Activated T-helper 9 cell treated with anti-CD3 and anti-CD28 coated beads, Interleukin-2, amount 50 U/mL, for 16 hours (primary cell): ENCODE measurements at places on chromosomes 12 and 14.

DNA sequence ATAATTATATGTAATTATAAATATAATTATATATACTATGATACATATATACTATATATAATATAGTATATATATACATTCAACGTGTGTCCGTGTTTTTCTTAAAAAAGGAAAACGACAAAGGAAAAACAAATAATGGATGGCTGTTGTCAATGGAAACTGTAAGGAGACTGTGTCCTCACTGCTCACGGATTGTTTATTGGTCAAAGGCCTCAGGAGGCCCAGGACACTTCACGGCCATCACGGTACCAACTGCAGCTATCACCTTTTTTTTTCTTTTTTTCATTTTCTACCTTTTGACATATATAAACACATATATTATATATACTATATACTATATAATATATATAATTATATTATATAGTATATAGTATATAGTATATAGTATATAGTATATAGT lies 113.4 kb downstream of the SPTSSA start:
- no peak for DNase-seq

GRCh38 chr12:39815746-39816145 lies 196.1 kb upstream of the ABCD2 start:
- DNase-seq = no peak

GRCh38 chr12:6820166-6820565 lies 1.5 kb upstream of the GPR162 start:
- no peak for DNase-seq

GRCh38 chr14:51365241-51365965 lies 125.4 kb downstream of the TMX1 start:
- DNase-seq = no peak

GRCh38 chr12:111521801-111522200 lies 77.3 kb downstream of the ATXN2 start:
- DNase-seq = no peak

DNA sequence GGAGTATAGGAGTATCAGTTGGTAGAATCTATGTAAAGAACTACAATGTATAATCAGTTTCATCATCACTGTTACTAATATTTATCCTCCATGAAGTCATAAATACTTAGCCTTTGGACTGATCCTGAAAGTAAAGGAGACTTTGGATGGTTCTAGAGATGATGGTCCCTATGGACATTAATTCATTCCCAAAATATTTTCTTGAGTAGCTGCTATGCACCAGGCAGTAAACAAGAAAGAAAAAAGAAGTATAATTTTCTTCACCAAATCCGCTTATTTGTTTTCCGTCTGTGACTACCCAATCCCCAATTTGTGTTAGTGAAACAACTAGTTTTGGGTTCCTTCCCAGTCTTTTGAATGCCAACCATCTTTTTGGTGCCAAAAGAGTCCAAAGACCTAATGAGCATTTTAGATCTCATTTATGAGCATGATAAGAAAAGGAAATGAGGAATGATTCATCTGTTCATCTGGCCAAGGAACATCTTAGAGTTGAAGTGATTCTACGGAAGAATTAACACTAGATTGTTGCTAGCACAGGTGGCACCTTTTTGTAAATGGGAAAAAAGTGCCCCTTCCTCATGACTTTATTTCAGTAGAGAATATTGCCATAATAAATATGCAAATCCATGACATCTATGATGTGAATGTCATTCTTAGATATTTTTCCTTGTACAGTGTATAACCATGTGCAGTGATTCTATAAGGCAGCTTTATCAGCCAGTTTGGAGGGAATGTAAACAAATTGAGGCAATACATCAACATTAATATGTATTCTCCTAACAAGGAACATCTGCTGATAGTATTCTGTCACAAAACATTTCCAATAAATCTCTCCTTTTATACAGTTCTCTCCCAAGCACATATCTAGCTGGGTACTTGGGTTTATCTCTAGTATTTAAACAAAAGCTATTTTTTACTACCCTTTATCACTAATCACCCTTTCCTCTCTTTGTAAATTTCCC lies 85.1 kb upstream of the CCDC91 start:
- no peak for DNase-seq

DNA sequence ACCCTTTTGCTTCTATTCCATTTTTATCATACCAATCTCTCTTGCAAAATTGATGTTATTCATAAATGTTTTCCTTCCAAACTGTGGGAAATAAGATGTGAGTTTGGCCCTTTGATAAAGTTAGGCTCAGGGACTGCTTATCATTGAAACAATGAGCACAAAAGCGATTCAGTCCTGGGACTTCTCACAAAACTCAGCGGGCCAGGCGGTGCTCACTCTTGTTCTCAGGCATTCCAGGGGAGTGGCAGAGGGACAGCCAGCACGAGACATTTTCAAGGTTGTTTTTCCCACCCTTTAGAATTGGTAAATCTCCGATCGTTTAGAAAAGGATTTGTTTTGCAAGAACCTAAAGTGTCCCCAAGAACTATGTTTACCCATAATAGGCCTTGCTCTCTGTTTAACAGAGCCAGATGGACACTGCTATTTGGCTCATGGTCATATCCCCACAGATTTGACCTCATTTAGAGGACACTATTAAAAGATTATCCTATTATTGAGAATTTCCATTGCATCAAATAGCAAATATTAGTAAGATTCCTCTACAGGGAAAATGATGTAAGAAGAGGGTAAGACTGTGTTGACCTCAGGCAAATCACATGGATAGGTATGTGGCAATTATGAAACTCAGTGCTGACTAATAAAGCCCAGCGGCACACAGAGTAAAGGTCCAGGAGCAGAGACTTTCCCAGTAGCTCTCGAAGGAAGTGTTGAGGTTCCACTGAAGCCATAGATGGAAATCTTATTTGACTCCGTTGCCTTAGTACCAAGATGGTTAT lies 102.7 kb upstream of the USP44 start:
- no peak for DNase-seq

DNA sequence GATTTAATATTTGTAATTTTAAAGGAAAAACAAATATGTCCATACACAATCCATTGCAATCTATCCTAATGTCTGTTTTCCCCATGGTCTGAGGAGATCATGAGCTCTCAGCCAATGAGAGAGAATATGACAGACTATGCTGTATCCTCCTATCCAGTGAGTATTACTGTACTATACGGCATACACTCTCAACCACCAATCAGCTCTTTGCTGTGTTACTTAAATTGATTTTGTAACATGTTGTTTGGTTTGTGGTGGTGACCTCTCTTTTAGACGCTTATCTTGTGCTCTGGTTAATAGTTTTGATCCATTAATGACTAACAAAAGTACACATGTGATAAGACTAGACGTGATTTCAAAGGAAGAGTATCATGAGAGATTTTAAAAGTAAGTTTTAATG lies 231.5 kb upstream of the FOXN3 start:
- no peak for DNase-seq

DNA sequence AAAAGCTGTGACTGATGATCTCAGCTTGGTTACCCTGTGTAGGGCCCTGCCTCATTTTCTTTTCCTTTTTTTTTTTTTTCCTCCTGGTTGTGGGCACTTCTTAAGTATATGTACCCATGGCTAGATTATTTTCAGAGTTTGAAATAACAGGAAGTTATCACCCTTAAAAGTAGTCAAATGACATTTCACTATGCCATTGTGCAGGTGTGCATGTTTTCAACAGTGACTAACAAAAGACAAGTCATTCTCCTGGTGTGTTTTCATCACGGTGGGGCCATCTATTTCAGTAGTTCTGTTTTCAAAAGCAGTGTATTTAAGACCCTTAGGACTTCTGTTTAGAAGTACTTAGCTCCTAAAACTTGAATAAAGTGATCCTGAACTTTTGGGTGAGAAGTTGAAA lies 15.0 kb downstream of the GABARAPL1 start:
- DNase-seq = no peak

- no peak for DNase-seq
Measured at GRCh38 chr14:50795909-50796308, 35.1 kb downstream of the NIN start.

DNA sequence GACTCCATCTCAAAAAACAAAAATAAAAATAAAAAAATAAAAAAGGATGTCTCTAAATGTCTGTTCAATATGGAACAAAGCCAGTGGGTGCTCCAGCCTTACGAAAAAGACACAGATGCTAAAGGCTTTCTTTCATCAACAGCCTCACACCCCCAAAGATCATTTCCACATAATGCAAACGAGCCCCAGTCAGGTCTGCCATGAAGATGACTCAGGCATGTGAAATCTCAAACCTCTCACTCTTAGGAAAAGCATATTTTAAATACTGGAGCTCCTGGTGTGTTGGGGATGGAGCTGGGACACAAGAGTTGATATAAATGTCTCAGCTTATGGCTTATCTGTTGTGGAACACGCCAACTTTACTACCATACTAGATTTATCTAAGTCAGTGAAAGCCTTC lies 49.9 kb upstream of the PLXNC1 start:
- DNase-seq = no peak

- no peak for DNase-seq
Measured at GRCh38 chr14:76690502-76691105, 70.7 kb upstream of the VASH1 start.

GRCh38 chr12:80776706-80777105 lies 60.0 kb downstream of the MYF5 start:
- DNase-seq = no peak

DNA sequence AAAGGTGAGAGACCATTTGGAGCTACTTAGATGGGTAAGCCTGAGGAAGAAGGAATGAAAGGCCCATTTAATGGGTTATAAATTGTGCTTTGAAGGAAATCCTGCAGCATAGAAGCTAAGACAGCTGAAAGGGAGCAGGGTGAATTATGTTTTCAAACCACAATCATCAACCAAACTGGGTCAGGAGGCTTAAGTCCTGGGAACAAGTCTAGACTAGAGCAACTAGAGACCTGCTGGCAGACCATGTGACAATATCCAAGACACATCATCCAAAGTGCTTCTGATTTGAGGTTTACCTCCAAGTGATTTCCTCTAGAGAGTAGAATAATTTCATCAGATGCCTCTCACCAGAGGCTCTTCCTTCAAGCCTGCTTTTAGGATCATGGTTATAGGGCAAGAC lies 53.7 kb downstream of the MAP3K9 start:
- DNase-seq = no peak

GRCh38 chr14:81449114-81449513 lies 49.0 kb upstream of the STON2 start:
- no peak for DNase-seq

- no peak for DNase-seq
Measured at GRCh38 chr12:115761784-115762183, 515.7 kb downstream of the MED13L start.

DNA sequence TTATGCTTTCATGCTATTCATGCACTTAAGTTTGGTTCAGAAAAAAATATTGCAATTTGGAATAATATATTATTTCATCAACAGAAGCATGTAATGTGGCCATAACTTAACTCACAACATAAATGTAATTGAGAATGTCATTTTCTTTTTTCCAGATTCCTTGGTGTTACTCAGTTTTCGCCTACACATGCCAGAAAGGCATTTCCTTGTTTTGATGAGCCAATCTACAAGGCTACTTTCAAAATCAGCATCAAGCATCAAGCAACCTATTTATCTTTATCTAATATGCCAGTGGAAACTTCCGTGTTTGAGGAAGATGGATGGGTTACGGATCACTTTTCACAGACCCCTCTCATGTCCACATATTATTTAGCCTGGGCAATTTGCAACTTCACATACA lies 14.4 kb downstream of the TRHDE start:
- no peak for DNase-seq

- no peak for DNase-seq
Measured at GRCh38 chr12:67772267-67773169, 124.0 kb downstream of the DYRK2 start.

GRCh38 chr12:3436461-3437065 lies 54.4 kb upstream of the PRMT8 start:
- DNase-seq = no peak

GRCh38 chr14:93996130-93996695 lies 888 bp upstream of the CCDC197 start:
- DNase-seq = no peak

DNA sequence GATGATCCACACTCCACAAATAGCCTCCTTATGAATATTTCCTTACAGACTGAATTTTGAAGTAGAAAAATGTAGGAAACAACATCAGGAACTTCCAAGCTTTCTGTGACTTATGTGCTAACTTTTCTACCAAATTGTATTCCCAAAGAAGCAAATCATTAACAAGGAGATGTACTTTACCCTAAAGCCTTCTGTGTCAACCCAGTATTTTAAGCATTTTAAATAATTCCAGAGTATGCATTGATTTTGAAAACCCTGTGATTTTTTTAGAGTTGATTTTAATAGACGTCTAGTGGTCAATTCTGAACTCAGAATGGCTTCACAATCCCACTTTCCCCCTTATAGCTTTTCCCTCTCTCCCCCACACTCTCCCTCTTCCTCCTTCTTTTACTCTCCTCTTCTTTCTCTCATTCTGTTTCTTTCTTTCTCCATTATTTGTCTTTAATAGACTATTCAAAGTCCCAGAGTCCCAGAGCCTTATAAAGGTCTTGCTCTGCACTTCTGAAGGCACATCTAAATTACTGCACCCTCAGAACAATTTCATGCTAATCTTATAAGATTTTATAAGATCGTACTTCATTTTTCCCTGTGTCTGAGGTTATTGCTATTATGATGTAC lies 10.1 kb upstream of the MYF6 start:
- no peak for DNase-seq

DNA sequence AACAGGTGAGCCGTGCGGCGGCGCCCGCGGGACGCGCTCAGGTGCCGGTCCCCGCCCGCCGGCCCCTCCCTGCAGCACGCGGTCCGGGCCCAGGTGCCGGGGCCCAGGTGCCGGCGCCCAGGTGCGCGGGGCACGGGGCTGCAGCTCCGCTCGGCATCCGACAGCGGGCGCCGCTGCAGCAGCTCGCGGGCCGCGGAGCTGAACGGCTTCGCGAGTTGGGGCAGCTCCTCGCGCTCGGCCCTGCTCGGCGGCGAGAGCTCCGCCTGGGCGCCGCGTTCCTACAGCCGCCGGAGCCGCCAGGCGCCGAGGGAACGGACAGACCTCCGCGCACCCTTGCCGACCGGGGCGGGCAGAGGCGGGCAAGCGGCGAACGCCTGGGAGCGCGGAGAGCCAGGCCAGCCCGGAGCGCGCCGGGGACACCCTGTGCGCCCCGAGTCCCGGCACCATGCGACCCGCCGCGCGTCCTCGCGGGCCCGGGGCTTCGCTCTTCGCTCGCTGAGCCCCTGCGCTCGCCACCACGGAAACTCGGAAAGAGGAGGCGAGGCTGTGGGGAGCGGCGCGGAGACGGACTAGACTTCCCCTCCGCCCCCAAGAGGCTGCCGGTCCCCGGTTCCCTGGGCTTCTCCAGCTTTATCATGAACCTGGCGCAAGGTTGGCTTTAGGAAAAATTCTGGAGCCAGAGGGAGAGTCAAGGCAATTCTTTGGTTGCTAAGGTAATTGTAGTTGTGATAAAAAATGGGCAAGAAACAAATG lies at the start of gene RGS6:
RGS6 (plus strand) TSS at position 201 of the 753 bp plus-strand sequence.
- no peak for DNase-seq

DNA sequence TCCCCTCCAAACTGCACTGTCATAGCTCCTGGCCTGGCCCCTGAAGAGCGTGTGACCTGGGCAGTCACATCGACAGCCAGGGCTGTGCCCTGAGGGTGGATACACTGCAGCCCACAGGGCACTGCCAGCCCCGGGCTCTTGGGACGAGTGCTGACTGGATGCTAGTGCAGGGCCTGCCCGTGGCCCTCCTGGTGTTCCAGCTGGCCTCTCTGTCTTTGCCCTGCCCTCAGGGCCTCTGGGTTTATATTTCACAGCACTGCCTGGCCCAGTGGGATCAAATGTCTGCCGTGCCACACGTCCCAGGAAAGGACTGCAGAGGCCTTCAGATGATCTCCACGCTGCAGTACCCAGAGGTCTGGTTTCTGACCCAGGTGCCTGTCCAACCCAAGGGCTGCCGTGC lies 10.1 kb upstream of the CCDC197 start:
- DNase-seq = no peak

- no peak for DNase-seq
Measured at GRCh38 chr12:68180792-68181744, 21.5 kb upstream of the IFNG start.
